ENCODE measurements at places on chromosomes 11 and 22. TPM values are rescaled to one million over a fixed set of nuclear protein-coding genes. Genes with fewer than 3 reads are reported as not detected.

Gene KMT5B
- 35.4 TPM for total RNA-seq

Gene C22orf31
- not detected for total RNA-seq

Gene NRXN2
- total RNA-seq, result 16.9 TPM

Gene SCN3B
- 3.2 TPM for total RNA-seq

Gene AQP11
- 1.7 TPM for total RNA-seq

Gene KCTD14
- total RNA-seq, result 2.9 TPM

Gene MPPED2
- 4.4 TPM for total RNA-seq

DNA sequence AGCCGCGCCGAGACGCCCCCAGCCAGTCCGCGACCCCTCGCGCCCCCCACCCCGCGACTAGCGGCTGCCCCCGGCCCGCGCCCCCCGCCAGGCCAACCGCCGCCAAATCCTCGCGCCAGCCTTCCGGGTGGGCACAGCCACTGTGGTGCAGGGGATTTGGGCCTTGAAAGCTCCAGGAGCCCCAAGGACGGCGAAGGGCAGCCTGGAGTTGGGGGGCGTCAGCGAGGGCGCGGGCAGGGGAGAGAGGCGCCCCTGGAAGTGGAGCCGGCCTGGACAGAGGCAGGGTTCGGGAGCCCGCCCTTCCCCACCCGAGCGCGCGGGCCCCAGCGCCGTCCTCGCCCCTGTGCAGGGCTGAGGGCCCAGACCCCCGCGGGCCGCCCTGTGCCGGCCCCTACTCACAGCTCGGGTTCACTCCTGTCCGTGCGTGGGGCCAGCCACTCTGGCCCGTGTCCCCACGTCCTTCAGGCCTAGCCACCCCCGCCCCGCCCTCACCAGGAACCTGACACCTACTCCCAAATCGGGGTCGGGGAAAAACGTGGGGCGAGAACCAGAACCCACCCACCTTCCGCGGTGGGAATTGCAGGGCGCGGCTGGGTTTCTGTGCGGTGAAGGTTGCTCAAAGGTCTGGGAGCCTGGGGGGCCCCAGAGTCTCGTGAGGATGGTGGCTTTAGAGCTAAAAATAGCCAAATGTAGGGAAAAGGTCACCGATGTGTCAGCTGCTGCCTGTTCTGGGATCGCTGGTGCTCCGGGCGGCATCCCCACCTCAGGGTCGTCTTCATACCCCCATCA lies at the start of gene CPT1B:
Gene CPT1B, minus strand, starts transcription at position 441 of the 789 bp plus-strand sequence. CDS start 512 bp downstream, outside the sequence.
- no peak for DNase-seq

GRCh38 chr11:69253028-69253427 lies 40.9 kb upstream of the MYEOV start:
- DNase-seq, result no peak

- DNase-seq, result no peak
These were observed 94.4 kb upstream of the LMO1 start for GRCh38 chr11:8357891-8358566.

GRCh38 chr11:665704-666281 lies 28.7 kb downstream of the DRD4 start:
- DNase-seq, result no peak

DNA sequence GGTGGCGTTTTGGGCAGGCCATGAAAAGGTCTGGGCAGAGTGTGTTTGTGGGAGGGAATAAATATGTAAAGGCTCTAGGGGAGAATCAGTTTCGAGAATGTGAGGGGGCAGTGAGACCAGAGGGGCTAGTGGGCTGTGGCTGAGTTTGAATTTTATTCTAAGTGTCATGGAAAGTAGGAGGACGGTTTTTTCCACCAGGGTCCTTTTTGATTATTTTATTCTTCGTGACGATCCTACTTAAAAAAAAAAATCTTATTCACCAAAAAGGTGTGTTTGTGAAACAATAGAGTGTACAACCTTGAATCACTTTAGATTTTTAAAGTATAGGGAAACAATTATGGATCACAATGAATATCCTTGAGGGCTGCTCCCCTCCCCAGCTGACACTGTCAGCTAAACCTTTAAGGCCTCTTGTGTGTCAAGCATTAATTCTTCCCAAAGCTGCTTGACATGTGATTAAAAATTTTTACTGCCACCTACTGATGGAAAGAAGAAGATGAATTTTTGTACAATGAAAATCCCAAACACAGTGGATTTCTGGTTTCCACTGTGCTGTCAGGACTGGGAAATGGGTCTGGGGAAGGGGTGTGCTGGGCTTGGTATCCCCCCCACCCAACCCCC lies 107.5 kb upstream of the OR4B1 start:
- no peak for DNase-seq

- DNase-seq, result peak; percentile 71
These were observed 317.8 kb downstream of the NTM start for GRCh38 chr11:131688048-131688693.

DNA sequence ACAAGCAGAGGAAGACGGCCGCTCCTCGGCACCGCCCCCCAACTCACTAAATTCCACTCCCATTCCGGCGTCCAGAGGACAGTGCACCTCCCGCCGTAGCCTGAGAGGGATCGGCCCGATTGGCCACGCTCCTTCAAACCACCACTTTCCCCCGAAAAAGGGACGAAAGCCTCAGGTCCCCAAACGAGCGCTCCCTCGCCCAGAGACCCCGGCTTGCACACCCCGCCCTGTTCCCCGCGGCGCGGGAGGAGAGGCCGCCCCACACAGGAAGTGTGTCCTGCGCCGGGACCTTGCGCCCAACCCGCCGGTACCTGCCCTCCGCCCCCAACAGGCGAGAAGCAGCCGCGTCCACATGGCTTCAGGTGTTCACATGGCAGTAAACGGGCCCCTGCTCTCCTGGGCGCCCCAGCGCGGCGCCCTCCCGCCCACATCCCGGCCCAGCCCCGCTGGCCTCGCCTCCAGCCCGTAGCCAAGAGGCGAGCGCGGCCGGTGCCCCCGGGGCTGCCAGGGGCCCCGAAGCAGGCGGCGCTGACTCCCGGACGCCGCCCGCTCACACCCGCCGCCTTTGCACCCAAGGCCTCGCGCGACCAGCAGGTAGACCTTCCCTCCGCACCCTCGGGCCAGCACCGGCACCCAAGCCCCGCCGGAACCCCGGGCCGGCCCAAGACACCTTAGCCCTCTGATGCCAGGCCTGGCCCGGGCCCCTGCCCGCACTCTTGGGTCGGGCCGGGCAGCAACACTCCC lies 849 bp downstream of the TCF20 start:
- DNase-seq, result no peak

DNA sequence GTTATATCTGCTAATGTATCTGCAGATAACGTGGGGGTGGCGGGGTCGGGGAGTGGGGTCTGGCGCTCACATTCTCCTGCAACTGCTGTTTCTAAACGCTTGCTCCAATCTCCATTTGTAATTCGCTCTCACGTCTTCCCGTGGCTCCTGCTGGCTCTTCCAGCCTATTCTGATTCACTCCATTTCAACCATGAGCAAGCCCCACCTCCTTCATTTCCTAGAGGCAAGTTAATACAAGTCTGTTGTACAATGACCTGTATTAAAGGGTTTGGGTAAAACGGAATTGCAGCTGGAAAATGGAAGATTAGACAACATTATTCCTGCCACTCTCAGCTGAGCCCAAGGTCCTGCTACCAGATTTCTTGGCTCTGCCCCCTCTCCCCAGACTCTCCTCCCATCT lies 132.3 kb downstream of the CSNK2A3 start:
- DNase-seq, result no peak

DNA sequence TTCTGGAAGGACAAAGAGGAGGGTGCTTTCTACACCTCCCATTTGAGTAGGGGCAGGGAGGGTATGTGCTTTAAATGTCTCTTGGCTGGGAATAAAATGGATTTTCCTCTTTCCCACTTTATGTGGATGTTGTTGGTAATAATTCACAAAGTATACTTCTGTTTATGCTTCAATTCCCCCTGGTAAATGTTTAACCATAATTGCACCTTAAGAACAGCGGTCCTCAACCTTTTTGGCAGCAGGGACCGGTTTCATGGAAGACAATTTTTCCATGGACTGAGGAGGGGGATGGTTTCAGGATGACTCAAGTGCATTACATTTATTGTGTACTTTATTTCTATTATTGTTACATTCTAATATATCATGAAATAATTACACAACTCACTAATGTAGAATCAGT lies 4.0 kb upstream of the TP53AIP1 start:
- no peak for DNase-seq

DNA sequence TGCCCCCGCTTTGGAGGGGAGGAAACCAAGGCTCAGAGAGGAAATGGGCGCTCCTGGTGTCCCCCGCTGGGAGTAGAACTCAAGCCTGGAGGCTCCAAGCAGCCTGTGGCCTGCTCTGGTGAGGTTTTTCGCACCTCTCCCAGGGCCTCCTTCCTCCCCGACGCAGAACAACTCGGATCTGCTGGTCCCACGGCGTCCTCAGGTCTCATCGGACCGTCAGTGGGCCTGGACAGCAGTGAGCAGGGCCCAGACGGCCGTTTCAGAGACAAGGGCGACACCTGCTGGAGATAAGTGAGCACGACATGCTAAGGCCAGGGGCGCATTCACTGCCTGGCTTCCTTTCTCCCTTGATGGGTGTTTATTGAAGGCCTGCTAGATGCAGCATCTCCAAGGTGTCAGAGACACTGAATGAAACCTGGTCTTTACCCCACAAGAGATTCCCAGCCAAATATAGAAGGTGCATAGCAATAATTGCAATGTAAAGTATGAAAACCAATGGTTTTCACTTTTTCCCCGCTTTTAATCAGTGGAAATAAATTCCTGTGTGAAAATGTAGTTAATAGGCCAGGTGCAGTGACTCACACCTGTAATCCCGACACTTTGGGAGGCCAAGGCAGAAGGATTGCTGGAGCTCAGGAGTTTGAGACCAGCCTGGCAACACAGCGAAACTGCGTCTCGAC lies 26.9 kb upstream of the CD82 start:
- no peak for DNase-seq

DNA sequence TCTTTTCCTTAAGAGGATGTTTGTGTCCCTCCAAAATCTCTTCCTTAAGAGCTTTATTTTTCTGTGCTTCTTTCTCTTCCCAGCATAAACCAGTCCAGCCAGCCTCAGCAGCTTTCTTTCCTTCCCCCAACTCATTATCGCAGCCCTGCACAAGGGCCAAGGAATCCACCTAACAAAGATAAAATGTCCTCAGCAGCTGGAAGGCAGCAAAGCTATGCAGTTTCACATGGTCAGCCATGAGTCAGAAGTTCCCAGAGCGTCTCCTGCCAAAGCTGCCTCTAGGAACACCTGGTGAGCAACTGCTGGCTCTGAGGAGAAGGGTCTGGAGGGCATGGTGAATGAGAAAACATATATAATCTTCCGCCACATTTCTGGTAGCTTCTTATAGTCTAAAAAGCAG lies 45.3 kb upstream of the HMGXB4 start:
- no peak for DNase-seq

GRCh38 chr11:64710418-64711137 lies 12.4 kb downstream of the NRXN2 start:
- no peak for DNase-seq

- DNase-seq, result no peak
These were observed at the start of gene TCIRG1 for GRCh38 chr11:68038718-68039525. TCIRG1 (plus strand) TSS chr11:68039025; CDS start chr11:68041272, 2,247 bp downstream.

DNA sequence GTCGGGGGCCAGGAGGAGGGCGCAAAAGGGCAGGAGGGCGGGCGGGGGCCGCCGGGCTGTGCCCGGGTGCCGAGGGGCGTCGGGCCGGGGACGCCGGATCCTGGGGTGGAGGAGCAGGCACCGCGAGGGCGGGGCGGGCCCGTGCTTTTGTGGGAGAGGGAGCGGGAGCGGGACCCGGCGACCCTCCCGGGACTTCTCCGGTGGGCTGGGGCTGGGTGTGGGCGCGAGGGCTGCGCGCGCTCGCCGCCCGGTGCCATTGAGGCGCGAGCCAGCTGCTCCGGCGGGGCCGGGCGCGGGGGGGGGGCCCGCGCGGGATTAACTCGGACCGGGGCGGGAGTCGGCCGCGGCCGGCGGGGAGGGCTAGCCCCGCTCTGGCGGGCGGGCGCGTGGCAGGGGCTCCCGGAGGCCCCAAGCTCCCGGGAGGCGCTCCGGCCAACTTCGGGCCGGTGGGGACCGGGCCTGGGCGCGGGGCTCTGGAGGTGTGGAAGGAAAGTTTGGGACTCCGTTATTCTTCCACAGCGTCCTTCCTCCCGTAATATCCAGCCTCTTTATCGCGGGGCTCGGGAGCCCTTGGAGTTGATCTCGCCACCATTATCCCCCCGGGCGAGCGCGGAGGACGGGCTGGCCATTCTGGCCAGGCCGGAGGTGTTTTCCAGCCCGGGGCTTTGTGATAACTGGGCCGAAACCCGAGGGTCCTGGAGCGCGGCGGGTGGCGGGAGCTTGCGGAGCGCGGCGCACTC lies 936 bp downstream of the CECR2 start:
- no peak for DNase-seq

- DNase-seq, result peak; percentile 67
These were observed 157.4 kb downstream of the BUD13 start for GRCh38 chr11:116615211-116615865.

DNA sequence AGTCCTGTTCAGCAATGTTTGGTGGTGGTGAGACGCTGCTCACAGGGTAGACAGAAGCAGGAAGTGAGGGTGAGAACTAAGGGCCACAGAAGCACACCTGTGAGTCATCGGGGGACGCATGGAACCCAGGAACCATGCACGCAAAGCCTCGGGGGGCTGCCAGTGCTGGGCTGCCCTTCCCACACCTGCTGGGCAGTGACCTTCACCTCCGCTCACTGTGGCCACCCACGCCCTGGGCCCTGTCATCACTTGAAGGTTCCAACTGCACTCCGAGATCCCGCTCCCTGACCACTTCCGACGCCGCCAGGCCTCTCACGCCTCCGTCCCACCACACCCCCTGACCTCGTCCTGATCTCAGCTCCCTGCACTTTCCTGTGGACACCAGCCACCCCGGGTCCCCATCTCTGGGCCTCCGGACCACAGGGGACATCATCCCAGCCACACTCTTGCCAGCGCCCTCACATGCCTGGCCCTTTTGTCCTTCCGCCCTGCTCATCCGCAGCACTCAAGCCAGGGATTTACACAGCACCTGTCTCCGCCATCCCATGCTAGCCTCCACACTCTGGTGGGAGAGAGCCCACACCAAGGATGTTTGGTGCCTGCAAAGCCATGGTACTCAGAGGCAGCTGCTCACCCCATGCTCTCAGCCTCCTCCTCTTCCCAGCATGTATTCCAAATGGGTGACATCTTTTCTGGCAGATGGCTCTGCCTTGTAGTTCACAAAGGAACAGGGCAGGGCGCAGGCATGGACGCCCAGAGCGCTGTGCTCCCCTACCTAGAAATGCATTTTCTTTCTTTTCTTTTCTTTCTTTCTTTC lies 23.1 kb upstream of the ATXN10 start:
- DNase-seq, result peak; percentile 61

GRCh38 chr22:23512348-23512705 lies 67.8 kb downstream of the IGLL1 start:
- no peak for DNase-seq

- no peak for DNase-seq
These were observed 134.7 kb downstream of the ME3 start for GRCh38 chr11:86537541-86538222.

DNA sequence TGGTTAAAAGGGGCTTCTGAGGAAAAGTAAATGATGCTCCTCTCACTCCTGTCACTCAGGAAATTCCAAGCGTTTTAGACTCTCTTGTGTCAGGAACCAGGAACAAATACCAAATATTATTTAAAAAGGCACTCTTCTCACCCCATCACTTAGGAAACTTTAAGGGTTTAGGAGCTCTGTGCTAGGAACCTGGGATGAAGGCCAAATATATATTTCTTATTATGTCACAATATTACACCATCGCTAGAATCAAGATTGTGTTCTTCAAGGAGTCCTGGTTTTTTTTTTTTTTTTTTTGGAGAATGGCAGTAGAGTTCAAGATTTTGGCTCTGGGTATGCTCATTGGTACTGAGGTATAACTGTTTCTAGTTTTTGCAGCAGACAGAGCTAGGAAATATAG lies 79.0 kb upstream of the HEPHL1 start:
- no peak for DNase-seq
